ENCODE measurements at places on chromosomes 12 and 14. TPM values are rescaled to one million over a fixed set of nuclear protein-coding genes. Genes with fewer than 3 reads are reported as not detected.

GRCh38 chr12:67069451-67070306 is 199.5 kb upstream of the CAND1 start:
- DNase-seq: peak; percentile 38

DNA sequence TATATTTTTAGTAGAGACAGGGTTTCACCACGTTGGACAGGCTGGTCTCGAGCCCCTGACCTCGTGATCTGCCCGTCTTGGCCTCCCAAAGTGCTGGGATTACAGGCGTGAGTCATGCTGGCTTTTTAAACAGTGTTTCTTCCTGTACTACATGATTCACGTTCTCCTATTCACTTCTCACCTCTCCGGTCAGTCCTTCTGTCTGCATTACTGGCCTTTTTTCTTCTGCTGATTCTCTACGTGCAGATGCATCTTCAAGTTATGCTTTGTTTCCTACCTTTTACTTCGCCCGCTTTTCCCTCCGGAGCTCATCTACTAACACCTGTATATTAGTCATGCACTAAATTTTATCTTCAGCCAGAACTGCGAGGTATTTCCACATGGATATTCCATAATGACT is 296.2 kb upstream of the FLRT2 start:
- no peak for DNase-seq

DNA sequence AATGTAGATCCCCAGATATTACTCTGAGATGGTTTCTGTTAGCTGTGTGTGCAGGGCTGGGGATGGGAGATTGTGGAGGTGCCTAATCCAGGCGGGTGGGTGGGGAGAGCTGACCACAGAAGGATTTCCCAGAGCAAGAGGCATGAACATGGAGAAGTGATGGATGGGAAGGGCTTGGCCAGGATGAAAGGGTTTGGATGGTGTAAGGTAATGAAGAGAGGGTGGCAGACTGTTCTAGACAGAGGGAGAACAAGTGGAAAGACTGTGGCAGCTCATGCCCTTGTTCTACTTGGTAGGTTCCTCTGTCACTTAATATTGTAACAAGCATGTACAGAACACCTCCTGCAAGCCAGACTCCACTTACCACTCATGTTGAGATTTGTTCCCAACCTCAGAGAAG is 187.8 kb downstream of the NPAS3 start:
- DNase-seq: no peak

The DNM1L gene
- 69.1 TPM for total RNA-seq

Measured in left cardiac atrium (tissue), 4 donors.